ENCODE measurements at places on chromosomes 7 and 10. TPM values are rescaled to one million over a fixed set of nuclear protein-coding genes. Genes with fewer than 3 reads are reported as not detected.

DNA sequence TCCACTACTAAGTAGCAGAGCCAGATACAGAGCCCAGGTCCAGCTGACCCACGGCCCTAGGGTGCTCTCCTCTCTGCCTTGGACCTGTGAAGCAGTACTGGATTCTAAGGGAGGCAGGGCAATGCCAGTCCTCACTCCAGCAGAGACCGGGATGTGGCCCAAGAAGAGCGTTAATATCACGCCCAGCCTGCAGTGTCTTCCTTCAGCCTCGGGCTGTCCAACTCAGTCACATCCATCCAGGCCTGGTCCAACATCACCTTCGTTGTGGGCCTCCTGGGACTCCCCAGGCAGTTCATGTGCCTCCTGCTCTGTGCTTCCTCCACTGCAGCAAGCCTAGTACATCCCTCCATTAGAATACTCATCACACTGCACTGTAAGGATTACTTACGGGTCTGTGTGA lies 114.5 kb downstream of the GRID1 start:
- DNase-seq = no peak

PARD3 gene
- polyA plus RNA-seq = 50.6 TPM

- peak; percentile 29 for DNase-seq
Observed at GRCh38 chr10:6136215-6137201, 47.7 kb downstream of the RBM17 start.

DNA sequence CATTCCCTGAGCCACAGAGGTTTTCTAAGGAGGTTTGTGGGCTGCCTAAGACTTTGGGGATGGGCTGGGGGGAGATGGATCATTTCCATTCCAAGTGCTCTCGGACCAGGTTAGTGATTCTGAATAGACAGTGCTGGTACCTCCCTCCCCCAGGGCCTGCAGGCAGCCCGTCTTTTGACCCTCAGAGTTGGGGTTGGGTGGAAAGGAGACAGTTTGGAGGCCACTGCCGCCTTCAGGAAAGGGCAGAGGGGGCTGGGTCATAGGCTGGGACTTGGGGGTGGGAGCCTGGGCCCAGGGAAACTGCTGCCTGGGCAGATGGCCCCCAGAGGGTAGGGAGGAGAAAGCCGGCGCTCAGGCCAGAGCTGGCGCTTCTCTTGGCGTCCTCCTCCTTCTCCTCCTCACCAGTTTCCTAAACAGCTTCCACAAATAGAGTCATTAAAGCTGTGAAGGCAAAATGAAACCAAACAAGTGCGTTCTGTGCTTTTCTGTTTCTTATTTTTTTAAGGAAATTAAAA lies 4.4 kb downstream of the UNC5B start:
- no peak for DNase-seq

ANXA11 gene
- polyA plus RNA-seq = 90.9 TPM

DNA sequence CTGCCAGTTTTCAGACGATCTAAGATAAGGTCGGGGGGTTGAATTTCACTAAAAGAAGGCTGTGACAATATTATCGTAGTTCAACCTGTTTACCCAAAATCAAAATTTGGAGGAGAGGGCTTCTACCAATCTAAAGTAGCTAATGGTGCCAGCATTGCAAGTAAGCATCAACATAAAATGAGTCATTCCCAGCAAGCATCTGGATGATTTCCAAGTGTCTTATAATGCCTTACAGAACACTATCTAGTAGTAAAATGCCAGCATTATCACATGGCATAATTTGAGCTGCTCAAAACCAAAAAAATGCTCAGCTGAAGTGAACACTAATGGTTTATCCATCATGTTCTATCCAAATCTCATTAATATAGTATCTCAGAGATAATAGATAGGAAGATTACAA lies 1193.9 kb downstream of the DNAJB9 start:
- DNase-seq = no peak

MKI67 gene
- 37.3 TPM for polyA plus RNA-seq

DNA sequence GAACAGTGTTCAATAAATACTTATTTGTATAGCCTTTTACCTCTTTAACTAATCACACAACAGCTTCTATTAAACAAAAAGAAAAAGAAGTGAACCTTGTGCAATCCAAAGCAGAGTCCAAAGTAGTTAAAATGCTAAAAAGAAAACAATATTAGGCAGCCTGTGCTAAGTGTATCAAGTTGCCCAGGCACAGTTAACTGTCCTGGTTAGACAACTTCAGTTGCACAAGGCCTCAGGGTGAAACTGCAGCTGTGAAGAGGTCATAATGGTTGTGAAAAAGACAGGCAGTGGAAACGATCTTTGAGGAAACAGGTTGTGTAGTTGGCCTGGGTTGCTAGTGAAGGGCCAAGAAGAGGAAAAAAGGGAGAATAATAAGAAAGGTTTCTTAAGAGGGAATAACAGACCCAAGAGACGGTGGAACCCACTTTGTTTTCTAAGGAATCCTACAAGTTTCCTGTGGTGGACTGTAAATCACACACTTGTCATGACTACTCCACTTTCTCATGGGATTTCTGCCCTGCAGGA lies 6.0 kb upstream of the CROT start:
- DNase-seq = no peak

- no peak for DNase-seq
Observed at GRCh38 chr7:7799138-7799537, 80.7 kb upstream of the RPA3 start.

CPVL gene
- polyA plus RNA-seq = 7.3 TPM

DNA sequence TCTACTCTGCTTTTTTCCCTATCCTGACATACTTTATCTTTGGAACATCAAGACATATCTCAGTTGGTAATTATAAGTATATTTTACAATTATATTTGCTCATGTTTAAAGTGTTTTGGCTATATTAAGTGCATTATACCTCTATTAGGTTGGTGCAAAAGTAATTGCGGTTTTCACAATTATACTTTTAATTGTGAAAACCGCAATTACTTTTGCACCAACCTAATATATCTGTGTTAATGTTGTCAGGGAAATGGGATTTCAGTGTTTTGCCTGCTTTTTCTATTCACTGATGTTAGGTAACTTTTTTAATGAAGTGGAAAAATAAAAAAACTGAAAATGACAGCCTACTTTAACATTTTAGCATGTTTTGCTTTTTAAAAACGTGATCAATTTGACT lies 11.6 kb downstream of the SLC26A4 start:
- no peak for DNase-seq

ACBD7 gene
- 5.8 TPM for polyA plus RNA-seq

NKX2-3 gene
- polyA plus RNA-seq = not detected

DNA sequence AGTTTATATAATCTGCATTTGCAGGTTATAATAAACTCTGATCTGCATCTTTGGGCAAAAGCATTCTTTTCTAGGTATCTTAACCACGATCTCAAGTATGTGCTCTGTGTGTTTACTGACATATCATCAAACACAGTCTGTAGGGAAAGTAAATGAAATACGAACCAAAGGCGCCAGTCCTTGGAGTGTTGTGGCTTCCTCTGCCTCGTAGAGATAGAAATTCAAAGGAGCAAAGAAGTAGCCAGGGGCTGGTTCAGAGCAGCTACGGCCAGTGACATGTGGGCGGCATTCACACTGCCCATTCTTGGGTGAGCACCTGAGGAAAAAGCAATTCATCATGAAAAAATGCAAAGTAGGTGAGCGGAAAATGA lies 38.7 kb downstream of the LAMB4 start:
- no peak for DNase-seq

- no peak for DNase-seq
Observed at GRCh38 chr10:110147961-110148360, 59.4 kb upstream of the MXI1 start.

RAB18 gene
- polyA plus RNA-seq = 98.6 TPM

- DNase-seq = no peak
Observed at GRCh38 chr7:30479202-30480120, 877 bp upstream of the NOD1 start.

GRCh38 chr10:49091450-49092210 lies 23.7 kb downstream of the VSTM4 start:
- DNase-seq = no peak

DNA sequence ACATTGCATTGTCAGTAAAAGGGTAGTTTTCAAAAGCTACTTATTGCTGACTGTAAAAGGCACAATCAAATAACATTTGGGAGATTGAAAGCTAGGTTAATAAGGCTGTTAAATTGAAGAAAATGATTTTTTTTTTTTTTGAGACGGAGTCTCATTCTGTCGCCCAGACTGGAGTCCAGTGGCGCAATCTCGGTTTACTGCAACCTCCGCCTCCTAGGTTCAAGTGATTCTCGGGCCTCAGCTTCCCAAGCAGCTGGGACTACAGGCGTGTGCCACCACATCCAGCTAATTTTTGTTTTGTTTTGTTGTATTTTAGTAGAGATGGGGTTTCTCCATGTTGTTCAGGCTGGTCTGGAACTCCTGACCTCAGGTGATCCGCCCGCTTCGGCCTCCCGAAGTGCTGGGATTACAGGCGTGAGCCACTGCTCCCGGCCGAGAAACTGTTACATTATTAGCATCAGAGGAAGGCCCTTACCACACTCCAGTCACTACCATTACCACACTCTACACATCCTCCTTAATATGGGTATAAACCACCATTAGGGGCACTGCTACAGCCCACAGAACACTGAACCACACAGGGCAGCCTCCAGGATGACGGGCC lies 1.0 kb downstream of the CYP51A1 start:
- no peak for DNase-seq

NCF1 gene
- polyA plus RNA-seq = 2.6 TPM

Measured in left lung (tissue), 14 donors.